HuH-7.5 (cell line): ENCODE measurements at places on chromosomes 4 and X.

DNA sequence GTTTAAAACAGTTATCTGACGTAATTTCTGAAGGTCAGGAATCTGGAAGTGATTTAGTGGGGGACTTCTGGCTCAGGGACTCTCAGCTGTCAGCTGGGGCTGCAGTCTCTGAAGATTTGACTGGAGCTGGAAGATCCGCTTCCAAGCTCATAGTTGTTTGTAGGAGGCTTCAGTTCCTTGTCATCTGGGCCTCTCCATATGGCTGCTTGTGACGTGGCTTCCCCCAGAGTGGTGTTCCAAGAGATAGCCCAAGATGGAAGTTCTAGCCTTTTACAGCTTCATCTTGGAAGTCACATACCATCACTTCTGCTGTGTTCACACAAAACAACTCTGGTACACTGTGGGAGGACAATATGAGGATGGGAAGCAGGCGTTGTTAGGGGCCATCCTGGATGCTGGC, 2.1 kb downstream of the MPC1L start:
- no peak for DNase-seq

DNA sequence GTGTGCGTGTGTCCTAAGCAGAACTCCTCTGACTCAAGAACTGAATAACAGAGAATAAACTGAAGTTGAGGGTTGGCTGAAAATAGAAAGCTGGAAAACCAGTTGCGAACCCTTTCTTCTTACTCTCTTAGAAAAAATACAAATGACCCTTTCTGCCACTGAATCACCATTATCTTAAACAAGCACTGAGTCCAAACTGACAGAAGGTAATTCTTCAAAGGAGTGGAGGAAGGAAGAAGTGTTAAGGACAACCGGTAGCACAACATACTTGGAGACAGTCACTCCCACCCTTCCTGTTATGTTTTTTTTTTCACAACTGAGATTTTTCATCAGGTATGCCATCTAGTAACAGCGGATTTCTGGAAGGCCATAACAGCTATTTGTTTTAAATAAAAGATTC, 38.1 kb downstream of the HELQ start:
- DNase-seq: no peak

DNA sequence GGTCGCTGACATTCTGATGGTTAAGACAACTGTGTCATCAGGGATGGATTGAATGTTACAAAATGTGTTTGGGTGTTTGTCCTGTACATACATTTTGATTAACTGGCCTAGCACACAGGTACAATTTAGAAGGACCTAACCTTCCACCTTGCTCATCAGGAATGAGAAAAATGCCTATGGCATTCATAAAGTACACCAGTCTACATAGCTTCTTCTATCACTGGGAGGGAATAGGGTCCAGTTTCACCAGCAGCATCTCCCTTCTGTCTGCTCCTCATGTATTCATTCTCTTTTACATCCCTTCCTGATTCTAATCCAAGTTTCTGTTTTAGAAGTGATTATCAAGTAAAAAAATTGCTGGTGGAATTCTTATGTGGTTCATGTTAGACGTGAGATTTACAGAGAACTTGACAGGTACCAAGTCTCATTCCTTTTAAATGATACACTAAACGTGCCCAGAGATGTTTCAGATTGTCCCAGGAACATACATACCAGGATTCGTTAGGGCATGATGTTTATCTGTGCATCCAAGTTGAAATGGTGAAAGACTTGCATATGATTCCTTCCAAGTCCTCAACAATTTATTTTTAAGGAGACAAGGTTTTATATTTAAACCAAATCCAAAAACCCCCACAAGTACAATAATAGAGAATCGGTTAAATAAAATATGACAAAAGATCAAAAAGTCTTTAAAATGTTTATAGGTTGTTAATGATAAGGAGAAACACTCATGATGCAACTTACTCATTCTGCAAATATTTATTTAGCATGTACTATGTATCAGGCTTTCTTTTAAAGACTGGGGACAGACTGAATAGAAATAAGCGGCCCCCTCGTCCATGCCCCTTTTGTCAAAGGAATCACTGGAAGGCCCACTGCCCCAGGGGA, 359.1 kb downstream of the ZNF674 start:
- DNase-seq: no peak

GRCh38 chr4:130183766-130184165, 1087.8 kb downstream of the C4orf33 start:
- DNase-seq: no peak

- DNase-seq: no peak
These were observed 87.9 kb downstream of the CRLF2 start for GRCh38 chrX:1124531-1124930.

DNA sequence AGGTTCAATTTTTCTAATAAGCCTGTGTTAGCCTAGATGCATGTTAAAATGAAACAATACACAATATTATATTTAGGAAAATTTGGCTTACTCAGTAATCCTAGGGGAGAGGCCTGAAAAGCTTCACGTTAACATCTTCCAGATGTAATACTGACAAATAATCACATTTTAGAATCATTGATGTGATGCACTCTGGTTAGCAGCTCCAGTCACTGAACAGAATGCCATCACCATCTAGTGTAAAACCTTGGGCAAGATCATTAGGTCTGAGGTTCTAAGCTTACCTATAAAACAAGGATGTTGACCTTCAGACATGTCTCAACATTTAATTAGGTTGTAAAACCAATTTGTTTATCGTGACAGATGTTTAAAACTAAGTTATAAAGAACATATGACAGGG, 1704.8 kb downstream of the STIM2 start:
- no peak for DNase-seq

GRCh38 chr4:30001628-30002027, 718.5 kb upstream of the PCDH7 start:
- no peak for DNase-seq

- DNase-seq: no peak
These were observed 84.8 kb downstream of the PAK3 start for GRCh38 chrX:111180750-111181240.

DNA sequence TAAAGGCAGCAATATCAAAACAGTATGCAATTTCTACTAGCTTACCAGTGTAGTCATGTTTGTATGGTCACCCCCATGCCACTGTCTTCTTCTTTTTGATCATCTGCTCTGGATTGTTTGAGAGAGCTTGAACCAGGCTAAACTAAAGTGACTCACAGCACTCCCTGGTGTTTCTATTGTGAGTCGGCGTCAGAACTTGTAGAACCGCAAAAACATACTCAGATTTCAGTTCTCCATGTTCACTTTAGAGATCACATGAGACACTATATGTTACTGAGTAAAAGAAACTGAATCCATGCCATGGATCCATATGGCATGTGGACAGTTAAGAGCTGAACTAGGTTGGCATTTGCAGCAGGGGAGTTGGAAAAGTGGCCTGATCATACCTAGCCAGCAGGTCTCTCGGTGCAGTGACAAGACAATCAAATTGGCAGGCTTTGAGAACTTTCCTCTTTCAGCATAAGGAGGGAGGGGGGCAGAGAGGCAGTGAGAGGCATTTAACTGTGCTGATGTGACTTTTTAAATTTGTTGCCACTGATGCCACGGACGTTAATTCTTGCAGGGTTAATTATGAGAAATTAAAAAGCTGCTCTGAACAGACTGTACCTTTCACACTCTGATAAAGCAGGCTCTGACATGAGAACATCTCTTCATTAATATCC, 88.4 kb downstream of the AFF2 start:
- no peak for DNase-seq

GRCh38 chr4:174245714-174246113, 37.8 kb downstream of the FBXO8 start:
- no peak for DNase-seq

- DNase-seq: no peak
These were observed 27.0 kb upstream of the KLHL13 start for GRCh38 chrX:118143578-118143977.
